ENCODE measurements at places on chromosomes 1 and 21.

- DNase-seq = no peak
Observed at GRCh38 chr21:44286086-44286715, 525 bp downstream of the AIRE start.

DNA sequence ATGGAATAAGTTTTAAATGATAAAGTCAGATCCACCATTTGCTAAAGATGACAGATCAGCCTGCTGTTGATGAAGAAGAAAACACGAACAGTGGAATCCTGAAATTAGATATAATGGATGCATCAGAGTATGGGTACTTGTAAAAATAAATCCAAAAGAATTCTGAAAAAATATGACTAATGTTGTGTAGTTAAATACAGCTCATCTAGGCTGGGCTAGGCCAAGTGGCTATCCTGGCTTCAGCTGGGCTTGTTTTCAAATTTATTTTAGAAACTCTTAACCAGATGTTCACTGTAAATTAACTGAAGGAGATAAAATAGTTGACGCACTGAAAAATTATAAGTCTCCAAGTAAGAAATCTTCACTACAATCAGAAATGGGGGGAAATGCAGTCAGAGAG is 7.4 kb upstream of the RGS2 start:
- no peak for DNase-seq

DNA sequence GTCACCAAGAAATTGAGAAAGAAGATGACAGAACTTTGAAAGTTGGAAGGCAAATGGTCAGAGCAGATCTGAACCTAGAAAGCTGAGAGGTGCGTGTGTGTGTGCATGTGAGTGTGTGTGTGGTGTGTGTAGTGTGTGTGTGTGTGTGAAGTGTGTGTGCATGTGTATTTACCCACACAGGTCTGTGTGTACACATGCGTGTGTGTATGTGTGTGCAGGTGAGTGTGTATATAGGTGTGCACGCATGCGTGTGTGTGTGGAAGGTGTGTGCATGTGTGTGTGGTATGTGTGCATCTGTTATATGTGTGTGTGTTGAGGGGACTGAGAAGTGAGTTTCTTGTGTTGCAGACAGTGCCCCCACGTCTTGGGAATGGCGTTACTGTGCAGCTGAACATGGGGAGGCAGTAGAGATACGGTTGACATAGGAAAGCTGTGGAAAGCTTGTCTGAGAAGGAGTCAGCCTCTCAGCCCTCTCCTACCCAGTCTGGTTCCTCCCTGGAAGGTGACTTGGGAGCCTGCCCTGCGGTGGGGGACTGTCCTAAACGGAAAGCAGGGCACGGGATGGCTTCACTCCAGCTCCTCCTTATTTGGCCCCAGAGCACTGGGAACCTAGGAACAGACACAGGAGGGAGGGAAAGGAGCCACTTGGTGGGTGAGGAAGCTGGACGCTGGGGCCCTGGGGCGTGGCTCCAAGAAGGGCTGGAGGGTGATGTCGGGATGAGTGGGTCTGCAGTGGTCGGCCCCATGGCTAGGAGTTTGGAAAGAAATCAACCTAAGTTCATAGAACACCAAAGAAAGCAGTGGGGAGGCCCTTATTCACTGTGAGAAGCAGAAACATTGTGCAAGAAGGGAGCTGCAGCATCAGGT is 97.2 kb downstream of the PCBP3 start:
- DNase-seq = no peak

DNA sequence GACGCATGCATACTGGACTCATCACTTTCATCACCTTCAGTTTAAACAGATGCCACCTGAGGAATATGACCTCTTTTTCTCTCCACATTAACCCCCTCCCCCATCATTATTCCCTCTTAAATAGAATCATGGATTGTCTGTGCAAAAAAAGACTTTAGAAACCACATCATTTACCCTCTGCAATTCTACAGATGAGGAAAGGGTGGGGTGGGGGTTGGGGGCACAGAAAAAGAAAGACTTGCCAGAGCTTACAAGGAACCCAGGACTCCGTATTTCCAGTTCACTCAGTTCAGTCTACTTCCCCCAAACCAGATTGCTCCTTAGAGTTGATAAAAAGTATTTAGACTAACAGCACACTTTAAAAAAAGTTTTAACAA is 26.2 kb upstream of the NFIA start:
- DNase-seq = no peak

- no peak for DNase-seq
Observed at GRCh38 chr1:40710581-40711315, 19.2 kb downstream of the NFYC start.

- DNase-seq = no peak
Observed at GRCh38 chr1:8359617-8360481, 41.9 kb downstream of the SLC45A1 start.

DNA sequence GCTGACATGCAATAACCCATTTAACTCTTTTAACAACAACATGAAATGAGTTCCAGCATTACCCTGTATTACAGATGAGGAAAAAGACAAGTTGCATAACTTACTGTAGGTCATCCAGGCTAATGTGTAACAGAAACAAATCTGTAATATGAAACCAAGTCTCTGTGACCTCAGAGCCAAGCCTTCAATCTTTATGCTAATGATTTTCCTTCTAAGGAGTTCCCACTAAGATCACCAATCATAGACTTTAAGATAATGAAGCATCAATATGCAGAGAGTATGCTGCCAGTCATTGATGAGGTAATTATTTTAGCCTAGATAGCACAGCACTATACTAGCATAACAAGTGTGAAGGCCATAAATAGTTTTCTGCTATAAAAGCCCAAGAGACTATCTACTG is 35.6 kb upstream of the RNPC3 start:
- DNase-seq = no peak

Measured in T-helper 22 cell (primary cell).